AG04450 (cell line): ENCODE measurements at places on chromosomes 3 and 15.

DNA sequence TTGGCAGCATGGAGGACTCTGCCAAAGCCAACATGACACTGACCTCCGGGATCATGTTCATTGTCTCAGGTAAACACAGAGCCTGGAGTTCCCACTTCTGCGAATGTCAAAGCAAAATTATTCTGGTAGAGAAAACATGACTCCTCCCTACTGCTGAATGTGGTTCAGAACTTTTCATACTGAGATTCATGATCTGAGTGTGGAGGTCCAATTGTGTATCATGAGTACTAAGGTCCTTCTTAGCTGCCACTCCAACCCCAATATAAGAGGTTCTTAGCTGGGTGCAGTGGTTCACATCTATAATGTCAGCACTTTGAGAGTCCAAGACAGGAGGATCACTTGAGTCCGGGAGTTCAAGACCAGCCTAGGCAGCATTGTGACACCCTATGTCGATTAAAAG, 13.8 kb downstream of the CLDN18 start:
- DNase-seq, result no peak

- DNase-seq, result no peak
Measured at GRCh38 chr3:42165211-42165610, 74.1 kb downstream of the TRAK1 start.

DNA sequence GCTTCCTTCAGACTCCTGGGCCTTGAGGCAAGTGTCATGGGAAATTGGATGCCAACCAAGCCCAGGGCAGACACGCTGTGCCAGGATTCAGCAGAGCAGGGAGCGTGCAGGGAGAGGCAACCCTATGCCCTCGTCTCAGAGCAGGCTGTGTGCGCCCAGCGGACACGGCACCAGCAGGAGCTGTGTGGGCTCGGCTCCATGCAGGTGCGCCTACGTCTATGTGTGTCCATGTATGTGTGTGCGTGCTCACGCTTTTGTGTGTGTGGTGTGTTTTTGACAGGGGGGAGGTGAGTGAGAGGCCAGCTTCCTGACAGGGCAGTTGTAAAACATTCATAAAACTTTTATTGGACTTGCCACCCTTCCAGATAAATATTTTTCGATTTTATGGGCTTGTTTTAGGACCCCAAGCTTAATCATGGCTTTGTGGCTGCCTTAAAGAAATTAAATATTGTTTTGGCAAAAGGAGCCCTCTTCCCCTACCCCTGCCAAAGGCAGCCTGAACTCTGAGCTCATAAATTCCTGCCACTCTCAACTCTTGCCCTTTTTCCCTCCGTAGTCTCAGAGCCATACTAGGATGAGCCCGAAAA, 84.4 kb downstream of the DNAJB8 start:
- no peak for DNase-seq

GRCh38 chr15:81106560-81106959, 27.5 kb upstream of the CFAP161 start:
- DNase-seq, result peak; percentile 63

DNA sequence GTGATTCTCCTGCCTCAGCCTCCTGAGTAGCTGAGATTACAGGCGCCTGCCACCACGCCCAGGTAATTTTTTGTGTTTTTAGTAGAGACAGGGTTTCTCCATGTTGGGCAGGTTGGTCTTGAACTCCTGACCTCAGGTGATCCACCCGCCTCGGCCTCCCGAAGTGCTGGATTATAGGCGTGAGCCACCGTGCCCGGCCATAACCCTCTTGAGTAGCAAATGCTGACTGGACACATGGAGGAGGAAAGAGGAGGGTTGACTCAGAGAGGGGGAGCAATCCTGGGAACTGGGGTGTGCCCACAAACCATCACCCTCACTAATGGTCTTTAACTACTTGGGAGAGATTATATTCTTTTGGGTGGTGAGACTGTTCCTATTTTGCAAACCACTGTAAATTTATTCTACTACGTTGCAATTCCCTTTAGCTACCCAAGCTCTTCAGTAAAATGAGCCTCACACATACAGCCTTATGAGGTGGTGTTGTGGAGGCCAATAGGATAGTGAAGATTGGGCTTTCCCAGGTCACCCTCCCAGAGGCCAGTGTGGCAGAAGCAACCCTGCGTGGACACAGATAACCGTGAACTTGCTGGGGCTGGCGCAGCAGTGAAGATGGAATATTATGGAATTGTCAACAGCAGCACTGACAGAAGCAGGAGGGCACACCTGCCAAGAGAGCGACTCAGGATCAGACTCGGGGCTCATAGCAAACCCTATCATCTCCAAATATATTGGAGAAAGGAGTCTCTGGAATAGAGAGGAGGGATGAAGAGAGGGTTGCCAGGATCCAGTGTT, 37.4 kb downstream of the TLNRD1 start:
- DNase-seq, result no peak

GRCh38 chr3:186483611-186484340, 60.4 kb downstream of the CRYGS start:
- no peak for DNase-seq

GRCh38 chr15:40776537-40777141, 6.9 kb downstream of the C15orf62 start:
- DNase-seq, result no peak

GRCh38 chr15:94677202-94677790, 445.9 kb downstream of the MCTP2 start:
- no peak for DNase-seq

GRCh38 chr3:183151821-183152351, 10.6 kb downstream of the LAMP3 start:
- no peak for DNase-seq

DNA sequence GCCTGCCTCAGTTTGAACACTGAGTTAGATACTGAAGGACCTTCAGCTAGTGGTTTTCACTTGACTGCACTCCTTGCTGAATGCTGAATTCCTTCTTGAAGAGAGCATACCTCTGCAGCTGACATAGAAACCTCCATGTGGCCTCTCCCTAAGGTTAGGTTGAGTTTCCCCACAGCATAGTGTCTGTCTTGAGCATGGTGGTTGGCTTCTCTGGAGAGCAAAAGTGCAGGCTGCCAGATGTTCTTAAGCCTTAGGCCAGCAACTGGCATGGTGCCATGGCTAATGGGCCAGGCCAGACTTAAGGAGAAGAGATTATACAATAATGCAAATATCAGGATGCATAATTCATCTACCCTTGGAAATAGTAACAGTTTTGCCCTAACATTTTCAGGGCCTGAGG, 545.6 kb upstream of the ZNF385D start:
- no peak for DNase-seq

- DNase-seq, result no peak
Measured at GRCh38 chr3:112463250-112463649, 36.0 kb downstream of the BTLA start.

GRCh38 chr15:89495638-89496145, 691 bp downstream of the RHCG start:
- no peak for DNase-seq

GRCh38 chr3:16290007-16290826, 25.2 kb downstream of the OXNAD1 start:
- DNase-seq, result peak; percentile 21

DNA sequence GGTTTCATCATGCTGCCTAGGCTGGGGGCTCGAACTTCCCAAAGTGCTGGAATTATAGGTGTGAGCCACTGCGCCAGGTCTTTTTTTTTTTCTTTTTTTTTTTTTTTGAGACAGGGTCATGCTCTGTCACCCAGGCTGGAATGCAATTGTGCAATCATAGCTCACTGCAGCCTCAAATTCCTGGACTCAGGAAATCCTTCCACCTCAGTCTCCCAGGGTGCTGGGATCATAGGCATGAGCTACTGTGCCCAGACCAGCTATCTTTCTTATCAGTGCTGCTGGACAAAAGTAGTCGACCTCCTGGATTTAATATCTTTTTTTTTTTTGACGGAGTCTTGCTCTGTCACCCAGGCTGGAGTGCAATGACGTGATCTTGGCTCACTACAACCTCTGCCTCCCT, 60.8 kb downstream of the TFDP2 start:
- no peak for DNase-seq

GRCh38 chr15:91422797-91423196, 322.7 kb downstream of the SV2B start:
- no peak for DNase-seq
